Mammary epithelial cell (primary cell): ENCODE measurements at places on chromosomes 6 and 20.
A peak's percentile ranks its signal among the peaks of the same experiment; 100 is the strongest.

- DNase-seq, result no peak
Observed at GRCh38 chr6:19830171-19830570, 7.0 kb upstream of the ID4 start.

DNA sequence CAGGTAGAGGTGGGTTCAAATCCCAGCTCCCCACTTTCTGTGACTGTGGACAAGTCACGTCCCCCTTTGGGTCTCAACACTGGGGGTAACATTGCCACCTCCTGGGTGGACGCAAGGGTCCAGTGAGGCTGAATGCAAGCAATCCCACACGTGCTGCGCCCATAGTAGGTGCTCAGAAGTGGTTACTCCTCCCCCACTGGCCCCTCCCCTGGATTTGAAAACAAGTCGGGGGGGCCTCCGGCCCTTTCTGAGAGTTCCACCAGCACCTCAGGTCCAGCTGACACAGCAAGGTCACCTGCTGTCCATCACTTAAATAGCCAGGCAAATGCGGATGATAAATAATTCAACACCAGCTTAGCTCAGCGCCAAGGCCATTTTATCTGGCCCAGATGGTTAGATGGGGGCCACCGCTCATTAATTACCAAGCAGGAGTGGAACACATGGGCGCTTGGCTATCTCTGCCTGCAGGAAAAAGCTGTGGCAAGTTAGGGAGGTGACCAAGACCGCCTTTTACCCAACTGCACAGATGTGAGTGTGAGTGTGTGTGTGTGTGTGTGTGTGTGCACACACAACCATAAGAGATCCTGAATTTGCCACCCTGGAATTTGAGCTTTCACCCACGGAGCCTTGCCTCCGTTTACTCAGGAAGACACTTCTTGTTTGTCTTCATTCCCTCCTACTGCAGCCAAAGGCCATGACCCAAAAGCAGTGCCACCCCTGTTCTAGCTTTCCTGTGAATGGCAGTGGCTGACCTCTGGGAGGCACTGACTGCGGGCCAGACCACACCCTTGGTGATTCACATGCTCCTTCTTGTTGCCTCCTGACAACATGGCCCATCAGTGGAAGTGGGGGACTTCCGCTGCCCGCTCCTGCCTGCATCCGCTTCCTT is 34.7 kb upstream of the KCNB1 start:
- DNase-seq, result no peak

DNA sequence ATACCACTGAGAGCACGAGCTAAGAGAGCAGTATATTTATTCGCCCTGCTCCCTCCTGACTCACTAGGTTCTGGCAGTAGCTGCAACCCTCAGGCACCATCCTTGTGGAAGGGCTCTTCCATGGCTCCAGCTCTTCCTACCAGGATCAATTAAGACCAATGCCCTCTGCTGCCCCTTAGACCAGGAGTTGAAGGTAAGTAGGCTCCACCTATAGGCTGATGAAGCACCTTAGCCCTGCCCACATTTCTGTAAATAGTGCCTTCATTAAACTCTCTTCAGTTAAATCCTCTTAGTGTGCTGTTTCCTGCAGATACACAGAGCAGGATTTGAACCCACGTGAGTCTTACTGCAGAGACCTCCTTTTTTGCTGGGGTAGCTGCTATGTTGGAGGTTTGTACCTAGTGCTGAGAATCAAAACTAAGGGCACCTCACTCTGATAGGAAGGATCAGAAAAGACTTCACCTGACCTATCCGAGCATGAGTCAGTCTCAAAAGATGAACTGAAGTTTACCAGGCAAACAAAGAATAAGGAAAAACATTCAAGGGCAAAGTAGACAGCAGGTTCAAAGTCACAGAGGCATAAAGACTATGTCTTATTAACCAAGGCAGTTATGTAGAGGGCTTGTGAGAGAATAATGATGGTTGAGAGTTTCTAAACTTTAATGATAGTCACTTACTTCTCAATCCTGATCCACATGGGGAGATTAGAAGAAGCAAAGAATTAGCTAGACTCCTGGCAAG is 56.9 kb upstream of the BEND6 start:
- no peak for DNase-seq

GRCh38 chr6:21856844-21857243 is 263.3 kb downstream of the SOX4 start:
- DNase-seq, result peak; percentile 85

GRCh38 chr6:131167773-131168172 is 32.5 kb downstream of the AKAP7 start:
- DNase-seq, result no peak

GRCh38 chr6:123821112-123821511 is 17.4 kb downstream of the NKAIN2 start:
- no peak for DNase-seq

- peak; percentile 40 for DNase-seq
Observed at GRCh38 chr6:10800810-10801209, 37.5 kb downstream of the MAK start.

GRCh38 chr6:11043378-11043960 is 636 bp downstream of the ELOVL2 start:
- no peak for DNase-seq

DNA sequence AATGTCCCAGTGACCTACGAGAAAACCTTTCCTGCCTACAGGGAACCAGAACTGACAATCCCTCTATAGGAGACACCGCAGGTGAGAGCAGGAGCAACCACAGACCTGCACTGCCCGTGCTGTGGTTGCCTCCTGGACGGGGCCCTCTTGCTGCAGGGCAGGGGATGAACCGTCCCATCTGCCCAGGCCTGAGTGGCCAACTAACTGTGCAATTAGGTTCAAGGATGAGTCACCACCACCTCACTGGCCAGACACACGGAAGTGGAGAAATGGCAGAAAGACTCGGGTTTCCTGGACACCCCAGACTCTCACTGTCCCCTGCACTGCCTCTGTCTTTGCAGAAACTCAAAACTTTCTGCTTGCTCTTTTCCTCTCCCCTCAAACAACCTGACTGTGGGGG is 13.8 kb upstream of the HLA-G start:
- DNase-seq, result peak; percentile 86

GRCh38 chr20:20199361-20200160 is 147.2 kb downstream of the CFAP61 start:
- DNase-seq, result no peak

DNA sequence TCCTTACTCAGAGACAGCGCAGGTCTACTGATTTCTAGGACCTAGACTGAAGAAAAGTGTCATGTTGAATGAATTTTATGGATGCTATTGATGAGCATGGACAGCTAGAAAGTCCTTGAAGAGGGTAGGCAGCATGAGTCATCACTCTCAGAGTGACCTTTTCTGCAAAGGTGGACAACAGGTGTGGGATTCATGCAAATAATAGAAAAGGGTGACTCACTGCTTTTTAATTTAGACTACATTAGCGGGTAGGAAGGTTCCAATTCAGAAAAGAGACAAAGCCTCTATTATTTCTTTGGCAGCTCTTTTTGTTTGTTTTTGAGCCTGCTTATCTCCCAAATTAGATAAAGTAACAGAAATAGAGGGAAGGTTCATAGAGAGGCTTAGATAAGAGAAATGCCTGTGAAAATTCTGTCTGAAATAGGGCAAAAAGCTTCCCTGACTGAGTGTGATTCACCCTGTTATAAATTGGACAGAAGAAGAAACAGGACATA is 191.4 kb downstream of the TENT5A start:
- DNase-seq, result no peak
